ENCODE measurements at places on chromosomes 13 and 19.

DNA sequence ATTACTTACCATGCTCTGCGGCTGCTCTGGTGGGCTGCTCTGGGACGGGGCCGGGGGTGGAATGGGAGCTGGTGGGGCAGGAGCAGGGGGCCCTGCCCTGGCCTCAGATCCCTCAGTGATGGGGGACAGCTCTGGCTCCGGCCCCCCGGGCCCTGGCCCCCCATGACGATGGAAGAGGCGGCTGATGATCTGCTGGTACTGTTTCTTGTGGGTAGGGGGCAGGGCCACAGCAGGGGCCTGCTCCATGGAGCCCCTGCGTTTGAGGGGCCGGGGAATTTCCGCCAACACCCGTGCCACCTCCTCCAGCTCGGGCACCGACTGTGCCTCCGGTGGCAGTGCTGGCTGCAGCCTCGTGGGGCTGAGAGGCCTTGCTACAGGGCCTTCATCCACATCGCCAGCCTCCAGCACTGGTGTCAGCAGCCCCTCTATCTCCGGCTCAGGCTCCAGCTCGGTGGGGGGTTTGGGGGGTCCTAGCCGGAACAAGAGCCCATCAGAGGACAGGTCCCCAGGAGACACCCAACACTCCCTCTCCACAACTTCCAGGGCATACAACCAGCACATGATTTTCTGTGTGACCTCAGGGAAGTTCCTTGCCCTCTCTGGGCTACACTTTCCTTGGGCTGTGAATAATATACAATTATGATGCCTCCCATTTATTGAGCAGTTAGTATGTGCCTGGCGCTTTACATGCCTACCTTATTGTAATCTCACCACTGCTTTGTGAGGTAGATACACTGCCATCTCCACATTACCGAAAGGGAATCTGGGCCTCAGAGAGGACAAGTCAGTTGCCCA lies 12.8 kb downstream of the PPP1R13L start:
- DNase-seq = no peak

GRCh38 chr19:56105090-56105701 lies 15.9 kb downstream of the ZNF787 start:
- DNase-seq = no peak

GRCh38 chr13:26678796-26679195 lies 81.8 kb downstream of the GPR12 start:
- no peak for DNase-seq

- DNase-seq = no peak
These were observed 3.5 kb upstream of the LHB start for GRCh38 chr19:49020342-49020741.

DNA sequence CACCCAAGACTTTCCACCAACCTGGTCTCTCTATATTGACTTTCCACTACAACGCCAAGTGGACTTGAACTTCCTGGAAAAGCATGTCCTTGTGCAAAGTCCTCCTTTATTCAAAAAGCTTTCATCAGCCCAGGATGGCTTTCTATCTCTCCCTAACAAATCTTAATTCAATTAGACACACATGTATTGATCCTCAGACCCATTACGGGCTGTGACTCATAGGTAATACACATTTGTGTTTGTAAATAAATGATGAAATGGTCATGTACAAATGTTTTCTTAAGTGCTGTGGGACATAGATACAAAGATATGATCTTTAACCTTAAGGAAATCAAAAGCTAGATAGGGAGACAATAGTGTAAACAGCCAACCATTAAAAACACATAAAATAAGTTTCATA lies 1189.7 kb downstream of the EFNB2 start:
- no peak for DNase-seq

DNA sequence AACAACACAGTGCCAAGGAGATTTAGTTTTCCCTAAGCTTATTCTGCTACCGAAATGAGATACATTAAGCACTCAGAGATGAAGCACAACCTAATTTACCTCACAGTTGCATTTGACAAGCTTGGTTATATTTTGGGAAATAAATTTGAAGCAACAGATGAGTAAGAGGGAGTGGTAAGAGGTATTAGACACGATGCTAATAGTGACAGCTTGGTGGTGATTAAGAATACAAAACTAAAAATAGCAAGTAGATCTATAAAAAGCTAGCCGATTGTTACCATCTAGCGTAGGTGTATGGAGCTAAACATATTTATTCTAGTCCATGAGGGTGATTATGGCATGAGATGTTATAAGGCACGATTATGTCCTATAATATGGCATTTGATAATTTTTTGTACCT lies 208.5 kb downstream of the PCCA start:
- DNase-seq = no peak

- no peak for DNase-seq
These were observed 268.7 kb downstream of the MZT1 start for GRCh38 chr13:72458701-72459100.

DNA sequence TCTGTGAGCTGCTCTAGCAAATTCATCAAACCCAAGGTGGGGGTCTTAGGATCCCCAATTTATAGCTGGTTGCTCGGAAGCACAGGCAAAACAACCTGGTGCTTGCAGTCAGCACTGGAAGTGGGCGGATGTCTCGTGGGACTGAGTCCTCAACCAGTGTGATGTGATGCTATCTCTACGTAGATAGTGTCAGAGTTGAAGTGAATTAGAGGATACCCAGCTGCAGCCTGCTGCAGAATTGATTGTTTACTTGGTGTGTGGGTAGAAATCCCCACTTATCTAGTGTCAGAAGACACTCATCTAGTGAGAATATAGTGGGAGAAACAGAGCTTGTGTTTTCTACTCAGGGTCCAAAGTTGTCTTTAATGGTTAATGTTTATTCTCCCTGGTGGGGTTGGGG lies 63.3 kb downstream of the CBY2 start:
- DNase-seq = no peak

DNA sequence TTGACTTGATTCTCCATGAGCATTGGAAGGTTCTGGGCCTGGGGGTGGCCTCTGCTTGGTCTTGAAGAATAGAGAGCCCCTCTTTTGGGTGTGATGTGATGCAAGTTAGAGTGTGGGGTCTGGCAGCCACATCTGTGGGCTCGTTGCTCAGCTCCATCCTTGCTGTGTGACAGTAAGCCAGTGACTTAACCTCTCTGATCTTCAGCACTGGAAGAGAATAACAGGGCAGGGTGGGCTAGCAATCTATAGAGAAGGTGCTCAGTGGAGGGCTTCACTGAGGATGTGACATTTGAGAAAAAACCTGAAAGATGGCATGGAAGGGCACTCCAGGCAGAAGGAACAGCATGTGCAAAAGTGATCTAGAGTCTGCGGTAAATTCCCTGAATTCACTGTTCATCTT lies 28.2 kb downstream of the CELF5 start:
- no peak for DNase-seq
